ENCODE measurements at places on chromosomes 2 and 18.

DNA sequence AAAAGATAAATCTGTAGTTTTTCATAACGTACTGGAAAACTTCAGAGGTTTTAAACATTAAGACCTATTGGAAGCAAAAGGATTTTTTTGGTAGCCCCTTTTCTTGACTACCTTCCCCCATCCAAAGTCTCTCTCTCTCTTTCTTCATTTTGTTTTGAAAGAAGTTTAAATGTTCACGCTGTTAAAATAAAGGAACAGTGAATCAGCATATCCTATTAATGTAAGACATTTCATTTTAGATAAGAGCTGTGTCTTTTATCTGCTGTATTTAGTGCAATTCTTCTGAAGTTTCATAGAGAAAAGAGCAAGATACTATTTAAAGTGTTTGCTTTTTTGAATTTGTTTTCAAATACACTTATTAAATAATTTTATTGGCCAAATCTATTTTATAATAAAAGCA, 205.5 kb upstream of the POU3F3 start:
- DNase-seq = no peak

DNA sequence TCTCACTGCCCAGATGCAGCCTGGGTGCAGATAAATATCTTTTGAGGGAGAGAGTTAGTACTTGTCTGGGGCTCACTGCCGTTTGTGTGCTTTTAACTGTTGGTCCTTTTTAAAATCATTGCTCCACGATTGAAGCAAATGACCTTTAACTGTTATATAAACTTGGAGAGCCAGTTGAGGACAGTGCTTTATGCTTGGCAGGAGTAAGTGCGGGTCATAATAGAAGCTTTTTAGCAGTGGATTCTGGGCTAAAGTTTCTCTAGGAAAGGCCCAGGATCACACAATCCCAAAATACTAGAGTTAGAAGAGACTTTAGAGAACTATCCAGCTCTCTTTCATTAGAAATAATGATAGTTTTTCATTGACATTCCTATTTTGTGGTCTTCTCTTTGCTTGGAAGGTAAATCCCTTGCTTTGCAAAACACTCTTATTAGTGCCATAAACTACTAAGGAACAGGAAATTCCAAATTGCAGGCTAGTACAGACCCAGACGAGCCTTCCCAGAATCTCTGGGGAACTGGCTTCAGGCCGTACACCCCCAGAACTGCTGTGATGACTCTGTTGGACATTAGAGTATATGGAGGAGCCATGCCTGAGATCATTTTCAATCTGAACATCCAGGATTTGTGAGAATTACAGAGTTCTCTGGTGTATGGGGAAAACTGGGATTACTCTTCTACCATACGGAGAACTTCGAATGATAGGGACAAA, 19.1 kb downstream of the LIMS1 start:
- DNase-seq = no peak

- no peak for DNase-seq
Observed at GRCh38 chr2:201929281-201930026, 104.2 kb upstream of the FZD7 start.

DNA sequence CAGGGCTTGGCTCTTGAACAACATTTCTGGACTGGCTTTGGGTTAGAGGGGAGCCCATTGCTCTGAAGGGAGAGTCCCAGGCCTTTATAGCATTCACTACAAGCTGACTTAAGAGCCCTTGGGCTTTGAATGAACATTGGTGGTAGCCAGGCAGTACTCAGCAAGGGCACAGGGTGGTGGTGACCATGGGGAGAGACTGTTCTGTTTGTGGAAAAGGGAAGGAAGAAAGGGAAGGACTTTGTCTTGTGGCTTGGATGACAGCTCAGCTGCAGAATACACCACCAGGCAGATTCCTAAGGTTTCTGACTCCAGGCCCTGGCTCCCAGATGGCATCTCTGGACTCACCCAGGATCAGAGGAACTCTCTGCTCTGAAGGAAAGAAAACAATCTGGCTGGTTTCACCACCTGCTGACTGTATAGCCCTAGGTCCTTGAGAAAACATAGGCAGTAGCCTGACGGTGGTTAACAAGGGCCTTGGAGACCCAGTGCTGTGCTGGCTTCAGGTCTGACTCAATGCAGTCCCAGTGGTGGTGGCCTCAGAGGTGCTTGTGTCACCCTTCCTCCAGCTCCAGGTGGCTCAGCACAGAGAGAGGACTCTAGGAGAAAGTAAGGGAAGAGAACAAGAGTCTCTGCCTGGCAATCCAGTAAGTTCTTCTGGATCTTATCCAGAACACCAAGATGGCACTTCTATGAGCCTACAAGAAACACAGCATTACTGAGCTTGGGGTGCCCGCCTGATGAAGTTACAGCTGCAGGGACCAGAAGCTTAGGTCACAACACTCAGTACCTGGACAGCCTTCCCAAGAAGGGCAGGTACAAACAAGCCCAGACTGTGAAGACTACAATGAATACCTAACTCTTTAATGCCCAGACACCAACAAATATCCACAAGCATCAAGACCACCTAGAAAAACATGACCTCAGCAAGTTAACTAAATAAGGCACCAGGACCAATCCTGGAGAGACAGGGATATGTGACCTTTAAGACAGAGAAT, 16.4 kb upstream of the ABCB11 start:
- DNase-seq = no peak

DNA sequence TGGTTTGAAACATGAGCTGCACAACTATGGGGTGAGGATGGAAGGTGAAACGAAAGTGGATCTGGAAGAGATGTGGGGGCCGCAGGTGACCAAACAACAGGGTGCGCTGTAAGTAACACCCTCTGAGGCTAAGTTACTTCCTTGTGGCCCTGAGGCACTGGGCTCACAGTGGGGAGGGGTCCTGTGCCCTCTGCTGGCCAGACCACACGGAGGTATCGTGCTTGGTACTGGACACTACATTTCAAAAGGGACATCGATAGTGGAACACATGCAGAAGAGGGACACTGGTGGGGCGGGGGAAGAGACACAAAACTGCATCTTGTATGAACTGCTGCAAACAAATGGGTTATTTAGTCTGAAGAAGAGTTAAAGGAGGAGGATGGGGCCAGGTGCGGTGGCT, 110.6 kb downstream of the CLIP4 start:
- DNase-seq = no peak

GRCh38 chr2:241087420-241088268, 14.4 kb downstream of the MTERF4 start:
- no peak for DNase-seq

DNA sequence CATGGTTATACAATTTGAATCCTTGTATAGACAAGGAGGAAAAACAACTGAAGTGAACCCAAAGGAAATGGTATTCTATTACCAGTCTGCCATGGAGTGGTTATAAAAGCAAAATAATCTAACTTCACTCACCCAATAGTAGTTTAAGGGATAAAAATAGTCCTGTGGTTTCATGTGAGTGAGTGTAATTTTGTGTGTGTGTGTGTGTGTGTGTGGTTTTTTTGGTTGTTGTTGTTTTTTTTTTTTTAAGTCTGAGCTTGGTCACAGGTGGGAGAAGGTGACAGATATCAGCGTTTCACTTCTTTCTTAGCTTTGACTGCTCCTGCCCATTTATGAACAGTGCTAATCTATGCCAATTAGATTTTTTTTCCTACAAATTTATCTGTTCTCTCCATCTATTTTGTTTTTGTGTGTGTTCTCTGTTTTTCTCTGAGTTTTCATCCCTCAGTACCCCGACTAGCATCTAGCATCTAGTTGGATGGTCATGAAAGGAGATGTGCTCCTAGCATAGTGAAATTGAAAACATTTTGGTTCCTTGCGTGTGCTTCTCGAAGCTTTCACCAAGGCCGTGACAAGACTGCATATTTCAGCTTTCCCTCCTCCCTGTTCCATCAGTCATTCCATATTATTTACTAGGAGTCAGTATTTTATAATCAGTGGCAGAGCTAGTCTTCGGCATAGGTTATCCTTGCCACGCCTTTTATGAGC, 200.1 kb upstream of the DTNA start:
- DNase-seq = no peak

GRCh38 chr18:23259701-23260681, 124.7 kb downstream of the CABLES1 start:
- DNase-seq = no peak

DNA sequence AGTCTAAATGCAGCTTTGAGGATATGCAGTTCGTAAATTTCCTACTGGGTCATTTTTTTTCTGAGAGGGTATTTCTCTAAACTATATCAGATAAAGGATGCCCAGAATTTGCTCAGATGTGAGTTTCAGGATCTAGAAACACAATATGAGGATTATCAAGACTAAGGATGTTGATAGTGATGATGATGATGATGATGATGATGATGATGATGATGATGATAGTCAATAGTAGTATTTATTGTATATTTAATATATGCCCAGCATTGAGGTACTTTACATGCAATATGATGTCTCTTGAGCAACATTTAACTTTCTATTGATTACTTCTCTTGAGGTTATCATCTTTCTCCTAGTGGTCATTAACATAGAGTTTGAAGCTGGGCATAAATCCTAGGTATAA, 222.1 kb upstream of the NRP2 start:
- DNase-seq = no peak

DNA sequence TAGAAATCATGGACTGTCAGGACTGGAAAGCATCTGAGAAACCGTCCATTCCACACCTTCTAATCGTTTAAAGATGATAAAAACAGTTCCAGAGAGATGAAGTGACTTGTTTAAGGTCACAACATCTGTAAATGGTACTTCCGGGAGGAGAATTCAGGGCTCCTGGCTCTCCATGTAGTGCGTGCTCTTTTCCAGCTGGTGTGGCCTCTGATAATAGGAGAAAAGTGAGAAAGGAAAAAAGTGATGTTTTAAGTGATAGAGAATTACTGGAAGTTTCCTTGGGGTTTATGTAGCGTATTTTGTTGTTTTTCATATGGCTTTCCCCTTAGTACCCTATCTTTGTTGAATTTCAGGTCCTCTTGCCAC, 663 bp downstream of the C2orf49 start:
- no peak for DNase-seq

DNA sequence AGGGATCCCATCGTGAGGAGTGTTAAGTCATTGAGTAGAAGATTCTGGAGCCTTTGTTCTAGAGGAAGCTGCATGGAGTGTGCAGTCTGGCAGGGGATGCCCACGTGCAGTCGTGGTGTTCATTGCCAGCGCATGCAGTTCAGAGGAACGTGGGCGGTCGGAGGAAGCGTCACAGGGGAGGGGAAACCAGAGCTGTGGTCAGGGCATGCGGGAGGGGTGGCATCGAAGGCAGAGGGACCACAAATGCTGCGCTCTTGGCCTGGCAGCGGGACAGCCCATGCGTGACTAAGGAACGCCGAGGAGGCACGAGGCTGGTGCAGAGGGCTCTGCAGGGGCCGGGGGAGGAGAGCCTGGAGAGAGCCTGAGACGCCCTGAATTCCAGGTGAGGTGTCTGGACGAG, 141.1 kb downstream of the KLHL29 start:
- DNase-seq = no peak

DNA sequence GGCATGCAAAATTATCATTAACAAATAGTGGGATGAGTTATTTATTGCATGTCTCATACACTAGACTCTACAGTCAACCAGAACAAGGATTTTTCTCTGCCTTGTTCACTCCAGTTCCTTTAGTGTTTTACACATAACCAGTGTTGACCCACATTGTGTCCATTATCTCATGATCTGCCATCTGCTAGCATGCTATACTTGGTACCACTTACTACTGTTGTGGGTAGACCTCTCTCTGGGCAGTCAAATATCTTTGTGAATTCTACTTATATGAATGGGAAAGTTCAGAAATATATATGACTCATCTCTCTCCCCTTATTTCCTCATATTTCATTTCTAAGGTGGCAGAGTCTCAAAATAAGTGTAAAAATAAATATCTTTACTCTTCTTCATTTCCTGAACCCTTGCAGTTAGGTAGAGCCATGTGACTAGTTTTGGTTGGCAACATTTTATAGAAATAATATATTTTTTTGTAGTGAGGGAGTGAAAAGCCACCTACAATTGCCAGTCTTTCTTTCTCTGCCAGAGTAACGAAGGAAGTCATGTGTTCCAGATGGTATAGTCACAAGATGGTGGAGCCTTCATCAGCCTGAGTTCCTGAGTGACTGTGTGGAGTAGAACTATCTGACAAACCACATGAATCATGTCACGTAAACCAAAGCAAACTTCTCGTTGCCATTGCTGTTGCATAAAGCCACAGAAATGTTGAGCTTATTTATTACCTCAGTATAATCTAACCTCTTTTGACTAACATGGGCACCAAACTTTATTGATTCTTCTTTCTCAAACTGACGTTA, 704.0 kb downstream of the RNF144A start:
- DNase-seq = no peak

DNA sequence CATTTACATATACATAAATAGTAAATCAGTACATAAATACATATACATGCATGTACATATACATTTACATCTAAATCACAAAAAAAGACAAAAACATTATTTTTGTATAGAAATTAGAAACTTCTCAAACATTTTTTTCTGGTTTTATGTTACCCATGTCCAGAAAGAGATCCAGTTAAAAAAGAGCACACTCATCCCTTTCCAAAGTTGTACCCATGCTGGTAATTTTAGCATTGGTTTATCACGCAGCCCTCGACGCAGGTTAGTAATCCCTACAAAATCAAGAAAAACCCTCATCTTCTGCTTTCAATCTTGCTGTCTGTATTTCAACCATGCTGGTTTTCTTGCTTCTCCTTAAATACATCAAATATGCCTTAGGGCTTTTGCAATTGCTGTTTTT, 10.5 kb downstream of the SCN9A start:
- no peak for DNase-seq

DNA sequence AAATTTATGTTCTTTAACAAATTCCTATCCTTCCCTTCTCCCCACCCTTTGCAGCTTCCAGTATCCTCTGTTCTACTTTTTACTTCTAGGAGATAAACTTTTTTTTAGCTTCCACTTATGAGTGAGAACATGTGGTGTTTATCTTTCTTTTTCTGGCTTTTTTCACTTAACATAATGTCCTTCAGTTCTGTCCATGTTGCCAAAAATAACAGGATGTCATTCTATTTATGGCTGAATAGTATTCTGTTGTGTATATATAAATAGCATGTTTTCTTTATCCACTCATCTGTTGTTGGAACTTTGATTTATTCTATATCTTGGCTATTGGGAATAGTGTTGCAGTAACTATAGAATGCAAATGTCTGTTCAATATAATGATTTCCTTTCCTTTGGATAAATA, 1191.2 kb downstream of the CNTNAP5 start:
- no peak for DNase-seq

GRCh38 chr18:77096936-77097886, 35.4 kb downstream of the MBP start:
- DNase-seq = no peak

- no peak for DNase-seq
Observed at GRCh38 chr2:201223089-201224073, 37.0 kb upstream of the CASP8 start.

DNA sequence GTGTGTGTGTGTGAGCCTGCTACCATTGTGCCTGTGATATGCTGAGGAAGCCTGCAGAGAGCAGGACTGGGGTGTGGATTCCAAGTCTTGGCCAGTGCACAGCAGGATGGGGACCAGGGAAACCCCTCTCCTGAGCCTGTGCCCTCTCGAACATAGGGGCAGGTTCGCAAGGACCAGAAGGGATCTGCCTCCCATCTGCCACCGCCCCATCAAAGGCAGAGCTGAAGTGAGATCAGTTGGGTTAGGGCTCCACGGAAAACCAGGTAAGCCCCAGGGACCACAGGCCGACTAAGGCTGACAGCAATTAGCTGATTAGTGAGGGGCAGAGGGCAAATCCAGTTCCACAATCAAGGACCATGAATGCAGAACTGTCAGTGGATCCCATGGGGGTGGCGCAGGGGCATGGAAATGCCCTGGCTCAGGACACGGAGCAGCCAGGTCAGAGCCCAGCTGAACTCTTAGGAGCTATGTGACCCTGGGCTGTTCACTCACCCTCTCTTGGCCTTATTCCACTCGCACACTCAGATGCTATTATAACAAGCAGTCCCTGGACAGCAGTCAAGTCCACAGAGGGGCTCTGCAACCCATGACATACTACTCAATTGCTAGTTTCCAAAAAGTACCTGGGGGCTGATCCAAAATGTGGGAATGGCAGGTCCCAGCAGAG, 84.2 kb upstream of the ID2 start:
- no peak for DNase-seq
